PC-3 (cell line): ENCODE measurements at places on chromosomes 6 and 20. TPM values are rescaled to one million over a fixed set of nuclear protein-coding genes. Genes with fewer than 3 reads are reported as not detected.

DNA sequence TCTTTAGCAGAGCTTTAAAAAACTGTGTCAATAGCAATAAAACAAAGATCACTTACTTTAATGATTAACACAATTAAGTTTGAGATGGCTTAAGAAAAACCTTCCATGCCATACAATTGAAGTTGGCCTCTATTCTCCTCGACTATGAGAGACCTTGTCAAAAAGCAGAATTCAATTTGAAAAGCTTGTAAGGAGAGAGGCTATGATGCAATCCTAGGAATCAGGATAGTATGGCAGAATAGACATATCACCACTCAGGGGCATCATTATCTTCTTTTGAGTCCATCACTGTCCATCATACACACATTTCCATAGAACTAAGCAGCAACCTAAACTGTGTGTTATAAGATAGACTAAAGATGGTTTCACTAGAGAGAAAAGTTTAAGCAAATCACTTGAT lies 17.2 kb downstream of the TBC1D7 start:
- DNase-seq, result no peak

DNA sequence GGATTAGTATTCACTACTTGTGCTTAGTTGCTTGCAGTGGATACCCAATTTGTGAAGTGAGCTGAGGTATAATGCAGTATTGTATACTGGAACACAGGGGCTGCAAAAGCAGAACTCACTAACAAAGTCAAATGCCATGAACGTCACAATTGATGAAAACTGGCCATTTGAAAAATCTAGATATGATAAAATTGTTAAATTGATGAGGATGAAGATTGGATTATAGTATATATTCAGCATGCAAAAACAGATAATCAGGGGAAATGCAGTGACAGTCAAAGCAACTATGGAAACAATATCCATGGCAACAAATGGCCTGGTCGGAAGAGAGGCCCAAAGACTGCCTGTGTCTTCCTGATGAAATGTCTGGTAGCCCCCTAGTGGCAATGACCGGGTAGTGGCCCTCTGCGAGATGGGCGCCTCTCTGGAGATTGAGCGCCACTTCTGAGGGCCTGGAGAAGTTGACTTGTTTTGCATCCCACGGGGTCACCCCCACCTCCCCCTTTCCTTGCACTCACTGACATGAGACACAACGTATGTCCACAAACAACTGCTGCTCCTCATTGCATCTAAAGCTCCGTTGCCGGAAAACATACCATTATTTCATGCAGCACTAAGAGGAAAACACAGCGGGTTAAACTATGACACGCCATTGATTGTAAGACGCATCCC lies 43.6 kb downstream of the C6orf15 start:
- peak; percentile 90 for DNase-seq

GRCh38 chr6:33749401-33749800 lies 2.7 kb upstream of the IP6K3 start:
- no peak for DNase-seq

Gene MMP24
- 0.52 and 0.91 TPM in 2 replicates for total RNA-seq

Gene DEFB128
- not detected in 2 replicates for total RNA-seq

GRCh38 chr20:62617711-62618483 lies 24.4 kb upstream of the SLCO4A1 start:
- peak; percentile 80 for DNase-seq

- DNase-seq, result no peak
These were observed 38.6 kb downstream of the NKX2-4 start for GRCh38 chr20:21358737-21359136.
